Activated CD4-positive, alpha-beta memory T cell treated with anti-CD3 and anti-CD28 coated beads, Interleukin-2, amount 10 ng/mL, durations not matched to agents 7 days and 5 days (primary cell): ENCODE measurements at places on chromosomes 6 and 20. TPM values are rescaled to one million over a fixed set of nuclear protein-coding genes. Genes with fewer than 3 reads are reported as not detected.
A peak's percentile ranks its signal among the peaks of the same experiment; 100 is the strongest.

- DNase-seq, result no peak
Measured at GRCh38 chr6:78851156-78851555, 16.2 kb upstream of the IRAK1BP1 start.

- peak; percentile 63 for DNase-seq
Measured at GRCh38 chr6:151675746-151676459, 131.6 kb upstream of the ESR1 start.

Gene SAPCD1
- 14.6 TPM for total RNA-seq

- no peak for DNase-seq
Measured at GRCh38 chr20:24506696-24507095, 37.3 kb downstream of the SYNDIG1 start.

Gene TCP1
- 212 TPM for total RNA-seq

Gene ALDH8A1
- total RNA-seq, result 0.85 TPM

- DNase-seq, result no peak
Measured at GRCh38 chr6:35668744-35669450, 19.8 kb downstream of the FKBP5 start.
